GM23248 (cell line): ENCODE measurements at places on chromosomes 3 and 15. TPM values are rescaled to one million over a fixed set of nuclear protein-coding genes. Genes with fewer than 3 reads are reported as not detected.

- H3K27me3 ChIP-seq = no peaks in the 10 kb centered on the region
- no peak for DNase-seq
- no peak overlapping the region for H3K4me3 ChIP-seq
- H3K4me1 ChIP-seq = peaks cover 12% of the 10 kb centered on the region
- H3K36me3 ChIP-seq = no peaks in the 10 kb centered on the region
These were observed 4.0 kb downstream of the TNFAIP8L3 start for GRCh38 chr15:51090753-51091152.

GRCh38 chr3:194685718-194686413 is at the start of gene FAM43A:
TSS of gene FAM43A (plus strand) at chr3:194685883. CDS start at chr3:194686827, 944 bp downstream.
- peaks cover 31% of the 10 kb centered on the region for H3K4me1 ChIP-seq
- peak; percentile 95 for DNase-seq
- peak within 1 kb of the TSS; percentile 30; the same call in 1 of the 2 replicates for H3K27ac ChIP-seq
- peak within 1 kb of the TSS; percentile 82 for H3K4me3 ChIP-seq
- no peaks in the 10 kb centered on the region for H3K36me3 ChIP-seq

- H3K36me3 ChIP-seq = peaks cover 6% of the 10 kb centered on the region; the same call in 1 of the 2 replicates
- no peak overlapping the region for H3K27ac ChIP-seq
- DNase-seq = no peak
- H3K4me3 ChIP-seq = no peak overlapping the region
- H3K4me1 ChIP-seq = no peaks in the 10 kb centered on the region
These were observed 66.1 kb downstream of the FBLN2 start for GRCh38 chr3:13615019-13615528.

- H3K4me1 ChIP-seq = no peaks in the 10 kb centered on the region
- no peaks in the 10 kb centered on the region for H3K36me3 ChIP-seq
- no peak overlapping the region for H3K27ac ChIP-seq
- no peak overlapping the region for H3K4me3 ChIP-seq
These were observed 1.9 kb downstream of the SPINT1 start for GRCh38 chr15:40845511-40846284.

DNA sequence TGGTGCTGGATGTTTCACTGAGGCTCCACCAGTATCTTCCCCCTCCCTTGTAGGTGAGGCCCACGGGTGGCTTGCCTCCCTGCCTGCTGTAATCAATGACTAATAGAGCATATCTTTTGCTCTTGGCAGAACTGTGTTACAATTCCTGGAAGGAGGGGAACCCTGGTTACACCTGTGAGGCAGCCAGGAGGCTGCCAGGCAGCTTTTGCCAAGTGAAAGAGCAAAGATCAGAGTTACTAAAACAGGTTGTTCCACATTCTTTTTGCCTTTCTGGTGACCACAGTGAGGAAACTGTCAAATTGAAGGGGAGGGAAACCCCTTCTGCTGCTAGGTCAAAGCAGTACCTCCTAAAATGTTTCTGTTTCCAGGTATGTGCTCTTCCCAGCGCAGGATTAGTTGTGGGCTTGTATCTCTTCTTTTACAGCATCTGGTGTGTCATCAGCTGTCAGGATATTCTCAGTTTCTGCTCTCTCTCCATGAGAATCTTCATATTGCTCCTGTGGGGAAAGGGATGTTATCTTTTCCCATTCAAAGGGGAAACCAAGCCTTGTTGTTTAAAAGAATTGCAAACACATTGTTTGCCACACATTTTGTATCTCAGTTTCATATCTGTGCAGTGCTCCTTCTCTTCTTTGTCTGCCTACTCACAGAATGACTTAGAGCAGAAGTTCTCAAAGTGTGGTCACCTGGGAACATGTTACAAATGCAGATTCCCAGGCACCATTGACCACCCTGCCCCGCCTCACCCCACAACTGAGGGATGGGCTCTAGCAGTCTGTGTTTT is 137.4 kb upstream of the UMPS start:
- no peak for DNase-seq
- H3K36me3 ChIP-seq = no peaks in the 10 kb centered on the region
- no peak overlapping the region for H3K27ac ChIP-seq
- H3K27me3 ChIP-seq = peaks cover 7% of the 10 kb centered on the region; the same call in 1 of the 2 replicates
- no peaks in the 10 kb centered on the region for H3K4me1 ChIP-seq

DNA sequence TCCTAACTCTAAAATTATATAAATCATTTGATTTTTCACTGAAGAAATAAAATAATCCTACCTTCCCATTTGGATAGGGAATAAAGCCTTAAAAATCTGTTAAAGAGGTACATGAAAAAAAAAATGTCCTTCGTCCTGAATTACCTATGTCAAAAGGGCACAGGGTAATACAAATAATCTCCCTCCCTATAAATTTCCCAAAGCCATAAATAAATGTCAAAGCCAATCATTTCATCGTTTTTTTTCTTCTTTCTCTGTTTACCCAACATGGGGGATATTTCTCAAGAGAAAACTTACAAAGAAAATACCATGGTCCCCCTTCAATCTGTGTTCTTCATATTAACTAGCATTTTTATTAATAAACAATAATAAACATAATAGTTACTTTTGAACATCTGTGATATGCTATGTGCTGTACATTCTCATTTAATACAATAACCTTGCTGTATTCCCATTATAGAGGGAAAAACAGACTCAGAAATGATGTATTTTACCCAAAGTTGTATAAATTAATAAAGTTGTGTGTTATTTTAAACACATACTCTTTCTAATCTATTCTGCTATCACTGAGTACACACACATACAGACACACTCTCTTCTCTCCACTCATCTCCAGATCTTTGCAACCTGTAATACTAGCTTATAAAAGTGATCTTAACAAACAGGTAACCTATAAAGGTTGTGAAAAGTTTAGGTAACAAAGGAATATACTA is 910 bp upstream of the ANKRD28 start:
- peak overlapping the region; percentile 95 for H3K4me3 ChIP-seq
- no peak for DNase-seq
- H3K4me1 ChIP-seq = peaks cover 30% of the 10 kb centered on the region
- H3K36me3 ChIP-seq = 0 out of 2 replicates have a peak, but pooled peaks cover 4% of the 10 kb centered on the region

GRCh38 chr3:157174290-157174648 is 14.3 kb upstream of the CCNL1 start:
- DNase-seq = peak; percentile 61
- H3K4me1 ChIP-seq = peaks cover 14% of the 10 kb centered on the region
- H3K27me3 ChIP-seq = no peaks in the 10 kb centered on the region
- H3K4me3 ChIP-seq = peak overlapping the region; percentile 74
- H3K36me3 ChIP-seq = no peaks in the 10 kb centered on the region
- H3K27ac ChIP-seq = peak overlapping the region; percentile 97

GRCh38 chr15:83477172-83477807 is 30.1 kb downstream of the SH3GL3 start:
- no peak overlapping the region for H3K4me3 ChIP-seq
- no peaks in the 10 kb centered on the region for H3K36me3 ChIP-seq
- DNase-seq = no peak
- no peaks in the 10 kb centered on the region for H3K27me3 ChIP-seq
- no peaks in the 10 kb centered on the region for H3K4me1 ChIP-seq

DNA sequence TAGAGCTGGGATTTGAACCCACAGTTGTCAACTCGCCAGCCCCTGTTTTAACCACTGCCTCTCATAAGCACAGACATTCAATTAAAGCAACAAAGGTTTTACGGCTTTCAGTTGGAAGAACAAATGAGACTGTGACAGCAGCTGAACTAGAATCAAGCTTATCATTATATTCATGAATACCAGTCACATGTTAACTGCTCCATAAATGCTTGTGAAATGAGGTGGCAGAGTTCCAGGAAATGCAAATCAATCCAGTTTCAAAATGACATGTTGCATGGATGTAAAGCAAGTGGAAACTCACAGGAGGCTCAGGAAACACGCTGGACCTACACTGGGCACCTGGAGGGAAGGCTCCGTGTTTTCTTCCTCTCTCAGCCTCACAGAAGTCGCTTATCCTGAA is 3.9 kb downstream of the GP5 start:
- peaks cover 7% of the 10 kb centered on the region for H3K27me3 ChIP-seq
- no peaks in the 10 kb centered on the region for H3K36me3 ChIP-seq
- no peak overlapping the region for H3K4me3 ChIP-seq
- H3K27ac ChIP-seq = no peak overlapping the region
- DNase-seq = no peak
- H3K4me1 ChIP-seq = no peaks in the 10 kb centered on the region

GRCh38 chr3:132753946-132754345 is 31.7 kb upstream of the NPHP3 start:
- no peak for DNase-seq
- no peaks in the 10 kb centered on the region for H3K36me3 ChIP-seq
- H3K4me1 ChIP-seq = no peaks in the 10 kb centered on the region

- no peak overlapping the region for H3K4me3 ChIP-seq
- H3K27me3 ChIP-seq = no peaks in the 10 kb centered on the region
- no peak overlapping the region for H3K27ac ChIP-seq
- no peaks in the 10 kb centered on the region for H3K4me1 ChIP-seq
- H3K36me3 ChIP-seq = no peaks in the 10 kb centered on the region
These were observed 62.2 kb upstream of the P2RY1 start for GRCh38 chr3:152772674-152773225.

DNA sequence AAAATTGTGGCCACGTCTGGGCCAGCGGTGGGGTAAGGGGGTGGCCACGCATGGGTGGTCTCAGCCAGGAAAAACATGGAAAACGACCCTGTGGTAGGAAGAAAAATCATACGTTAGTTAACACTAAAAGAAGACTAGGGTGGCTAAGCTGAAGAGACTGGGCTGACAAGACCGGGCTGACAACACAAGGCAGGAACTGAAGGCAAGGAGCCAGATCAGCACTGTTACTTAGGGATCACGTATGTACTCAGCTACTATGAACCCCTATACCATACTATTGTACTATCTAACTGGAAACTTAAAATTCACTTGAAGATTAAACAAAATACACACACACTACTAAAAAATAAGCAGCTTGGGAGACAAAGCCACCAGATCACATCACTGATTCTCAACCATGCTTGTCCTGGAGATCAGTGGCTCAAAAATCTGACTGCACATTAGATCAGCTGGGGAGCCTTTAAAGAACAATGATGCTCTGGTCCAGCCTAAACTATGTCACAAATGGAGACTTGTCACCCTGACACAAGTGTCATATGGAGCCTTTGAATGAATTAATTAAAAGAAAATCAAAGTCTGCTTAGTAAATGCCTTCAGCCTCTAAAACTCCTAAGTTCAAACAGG is 442.2 kb downstream of the SHQ1 start:
- no peak overlapping the region for H3K27ac ChIP-seq
- DNase-seq = no peak
- no peak overlapping the region for H3K4me3 ChIP-seq
- no peaks in the 10 kb centered on the region for H3K36me3 ChIP-seq
- no peaks in the 10 kb centered on the region for H3K27me3 ChIP-seq

- no peaks in the 10 kb centered on the region for H3K36me3 ChIP-seq
- H3K27me3 ChIP-seq = no peaks in the 10 kb centered on the region
- no peak overlapping the region for H3K4me3 ChIP-seq
- no peak for DNase-seq
These were observed 328.8 kb downstream of the CNTN6 start for GRCh38 chr3:1421577-1421976.

DNA sequence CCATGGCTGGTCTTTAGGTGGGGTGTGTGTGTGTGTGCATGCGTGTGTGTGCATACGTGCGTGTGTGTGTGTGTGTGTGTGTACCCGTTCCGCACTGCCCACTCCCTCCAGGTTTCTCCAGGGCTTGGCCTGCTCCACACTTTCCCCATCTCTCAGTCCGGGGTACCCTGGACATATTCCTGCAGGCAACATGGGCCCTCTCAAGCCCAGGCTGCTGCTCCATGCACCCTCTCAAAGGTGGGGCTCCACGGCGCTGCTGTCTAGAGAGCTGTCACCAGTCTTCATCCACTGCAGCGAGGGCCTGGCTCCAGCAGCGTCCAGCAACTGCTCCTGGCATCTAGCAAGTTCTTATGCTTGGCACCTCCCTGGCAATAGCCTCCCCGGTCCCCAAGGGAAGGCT is 86.1 kb downstream of the ATP10A start:
- H3K27ac ChIP-seq = peak overlapping the region; percentile 97; the same call in 1 of the 2 replicates
- H3K4me1 ChIP-seq = peaks cover 28% of the 10 kb centered on the region
- H3K36me3 ChIP-seq = peaks cover 6% of the 10 kb centered on the region; the same call in 1 of the 2 replicates
- no peak for DNase-seq

GRCh38 chr15:98596885-98597392 is 51.4 kb upstream of the IGF1R start:
- H3K27me3 ChIP-seq = peaks cover 42% of the 10 kb centered on the region; the same call in 1 of the 2 replicates
- H3K4me1 ChIP-seq = no peaks in the 10 kb centered on the region
- H3K4me3 ChIP-seq = no peak overlapping the region
- H3K27ac ChIP-seq = no peak overlapping the region

- no peaks in the 10 kb centered on the region for H3K27me3 ChIP-seq
- no peaks in the 10 kb centered on the region for H3K36me3 ChIP-seq
- H3K4me1 ChIP-seq = no peaks in the 10 kb centered on the region
- DNase-seq = no peak
These were observed 39.5 kb downstream of the TMEM108 start for GRCh38 chr3:133077688-133078087.

DNA sequence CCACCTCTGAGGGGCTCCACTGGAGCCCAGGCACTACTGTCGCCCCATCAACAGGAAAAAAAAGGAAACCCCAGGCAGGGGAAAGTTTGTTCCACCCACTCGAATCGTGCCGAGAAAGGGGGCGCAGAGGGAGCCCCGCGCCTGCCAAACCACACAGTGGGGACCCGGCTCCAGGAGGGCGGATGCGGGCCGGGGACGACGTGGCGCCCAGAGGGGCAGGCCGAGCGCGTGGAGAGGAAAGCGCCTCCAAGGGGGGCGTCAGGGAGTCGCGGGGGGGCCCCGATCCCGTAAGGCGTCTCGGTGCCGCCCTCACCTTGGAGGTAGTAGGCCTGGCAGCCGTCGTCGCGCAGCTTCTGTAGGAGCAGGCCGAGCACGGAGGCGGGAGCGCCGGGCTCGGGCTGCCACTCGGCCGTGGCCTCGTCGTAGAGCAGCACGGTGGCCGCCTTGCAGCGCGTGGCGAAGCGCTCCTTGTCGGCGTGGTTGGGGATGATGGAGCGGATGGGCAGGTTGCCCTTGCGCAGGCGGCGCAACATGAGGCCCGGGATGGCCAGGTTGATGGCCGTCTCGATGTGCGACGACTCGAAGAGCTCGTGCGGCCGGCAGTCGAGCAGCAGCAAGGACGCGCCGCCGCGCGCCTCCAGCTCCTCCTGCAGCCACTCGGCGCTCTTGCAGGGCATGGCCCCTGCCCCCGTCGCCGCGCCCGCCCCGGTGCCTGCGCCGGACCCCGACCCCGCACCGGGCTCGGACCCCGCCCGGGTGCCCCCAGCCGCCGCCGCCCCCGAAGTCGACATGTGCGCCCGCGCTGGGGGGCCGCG is 627 bp downstream of the DUSP7 start:
- DNase-seq = peak; percentile 86
- peaks cover 26% of the 10 kb centered on the region for H3K4me1 ChIP-seq
- H3K4me3 ChIP-seq = peak overlapping the region; percentile 82
- peak overlapping the region; percentile 91 for H3K27ac ChIP-seq

GRCh38 chr15:60020736-60021135 is 16.6 kb downstream of the FOXB1 start:
- H3K27ac ChIP-seq = no peak overlapping the region
- no peak overlapping the region for H3K4me3 ChIP-seq
- no peaks in the 10 kb centered on the region; the same call in 1 of the 2 replicates for H3K27me3 ChIP-seq
- H3K4me1 ChIP-seq = no peaks in the 10 kb centered on the region
- no peaks in the 10 kb centered on the region for H3K36me3 ChIP-seq

The LRCH3 gene
- total RNA-seq = 20.9 and 28.7 TPM in 2 replicates

The SLC24A5 gene
- total RNA-seq = not detected in 2 replicates

The DCBLD2 gene
- 151 and 203 TPM in 2 replicates for total RNA-seq

The STRA6 gene
- total RNA-seq = not detected in 2 replicates

The HRG gene
- not detected in 2 replicates for total RNA-seq

The SPTBN5 gene
- 0.11 and 0.25 TPM in 2 replicates for total RNA-seq

The ST3GAL6 gene
- not detected in 2 replicates for total RNA-seq

The PRR20G gene
- total RNA-seq = not detected in 2 replicates

The SLC51B gene
- total RNA-seq = not detected in 2 replicates

The CFAP100 gene
- total RNA-seq = not detected in 2 replicates

The CTXND1 gene
- not detected in 2 replicates for total RNA-seq

The TTLL13 gene
- total RNA-seq = not detected in 2 replicates

The ZIC4 gene
- 1.6 and 7.0 TPM in 2 replicates for total RNA-seq

The DGKG gene
- 0.38 TPM in 1 of 2 replicates, not detected in the other for total RNA-seq

The AMIGO3 gene
- 3.2 TPM in 1 of 2 replicates, not detected in the other for total RNA-seq

The LRRC34 gene
- 3.4 and 9.4 TPM in 2 replicates for total RNA-seq

The MEX3B gene
- 11.4 and 13.3 TPM in 2 replicates for total RNA-seq

The BFSP2 gene
- not detected in 2 replicates for total RNA-seq

The INSYN1 gene
- 8.1 and 10.4 TPM in 2 replicates for total RNA-seq
